Spleen (tissue), 13 donors: ENCODE measurements at places on chromosomes 11 and 22. TPM values are rescaled to one million over a fixed set of nuclear protein-coding genes. Genes with fewer than 3 reads are reported as not detected.

The SMARCB1 gene
- 84.6 TPM for total RNA-seq

The MIAT gene
- total RNA-seq, result 24.8 TPM

The TMPRSS5 gene
- total RNA-seq, result 0.61 TPM

The MAPK8IP2 gene
- total RNA-seq, result 0.65 TPM

The MMP13 gene
- total RNA-seq, result not detected

The CHCHD10 gene
- total RNA-seq, result 101 TPM

The GGTLC2 gene
- not detected for total RNA-seq

The PPP6R3 gene
- total RNA-seq, result 149 TPM

The HEPN1 gene
- total RNA-seq, result not detected

The KRTAP5-9 gene
- 0.40 TPM for total RNA-seq

The FAM180B gene
- total RNA-seq, result not detected

The EML3 gene
- 136 TPM for total RNA-seq

DNA sequence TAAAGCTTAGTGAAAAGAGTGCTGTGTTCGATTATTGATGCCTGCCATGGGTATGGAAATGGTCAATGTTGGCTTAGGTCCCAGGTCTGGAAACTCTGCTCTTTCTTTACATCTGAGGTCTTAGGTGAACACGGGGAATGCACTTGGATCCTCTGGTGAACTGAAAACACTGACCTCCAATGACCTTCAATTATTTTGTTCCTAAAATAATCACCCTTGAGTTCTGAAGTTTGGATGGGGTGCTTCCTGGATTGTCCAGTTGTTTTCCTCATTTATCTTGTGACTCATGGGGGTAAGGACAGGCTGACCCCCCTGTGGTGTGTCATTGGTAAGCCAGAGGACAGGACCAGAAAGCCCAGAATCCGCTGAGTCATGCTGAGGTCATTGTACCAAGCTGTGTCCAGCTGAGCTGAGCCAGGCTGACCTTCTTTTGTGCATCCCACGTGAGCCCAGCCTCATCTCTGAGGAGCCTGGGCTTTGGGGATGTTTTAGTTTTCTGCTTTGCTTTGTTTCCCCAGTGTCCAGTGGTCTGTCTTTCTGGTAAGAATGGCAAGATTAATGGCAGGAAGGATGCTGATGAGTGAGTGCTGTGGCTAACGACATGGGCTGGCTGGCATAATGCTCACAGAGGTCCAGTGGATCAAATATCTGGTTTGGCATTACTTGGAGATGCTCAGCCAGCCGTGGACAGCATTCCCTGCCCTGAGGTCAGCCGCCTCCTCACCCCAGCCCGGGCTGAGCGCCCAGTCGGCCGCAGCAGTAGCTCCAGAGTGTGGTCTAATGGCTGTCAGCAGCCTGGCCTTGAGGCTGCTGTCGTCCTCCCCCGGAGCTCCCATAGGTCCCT lies 35.6 kb downstream of the AMPD3 start:
- peak; percentile 76 for DNase-seq

GRCh38 chr11:117073539-117073938 lies 24.7 kb downstream of the SIK3 start:
- DNase-seq, result no peak

DNA sequence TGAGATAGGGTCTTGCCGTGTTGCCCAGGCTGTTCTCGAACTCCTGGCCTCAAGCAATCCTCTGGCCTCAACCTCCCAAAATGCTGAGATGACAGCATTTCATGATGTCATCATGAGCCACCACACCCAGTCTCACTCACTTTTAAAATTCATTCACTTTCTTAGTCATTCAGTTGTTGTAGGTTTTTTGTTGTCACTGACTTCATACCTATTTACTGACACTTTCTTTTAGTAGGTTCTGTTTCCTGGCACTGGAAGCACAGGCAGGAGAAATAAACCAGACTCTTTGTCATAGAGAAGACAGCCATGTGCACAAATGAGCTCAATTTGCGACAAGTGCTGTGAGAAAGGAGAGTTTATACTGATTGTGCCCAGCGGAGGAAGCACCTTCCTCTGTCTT lies 10.5 kb downstream of the ART5 start:
- no peak for DNase-seq

DNA sequence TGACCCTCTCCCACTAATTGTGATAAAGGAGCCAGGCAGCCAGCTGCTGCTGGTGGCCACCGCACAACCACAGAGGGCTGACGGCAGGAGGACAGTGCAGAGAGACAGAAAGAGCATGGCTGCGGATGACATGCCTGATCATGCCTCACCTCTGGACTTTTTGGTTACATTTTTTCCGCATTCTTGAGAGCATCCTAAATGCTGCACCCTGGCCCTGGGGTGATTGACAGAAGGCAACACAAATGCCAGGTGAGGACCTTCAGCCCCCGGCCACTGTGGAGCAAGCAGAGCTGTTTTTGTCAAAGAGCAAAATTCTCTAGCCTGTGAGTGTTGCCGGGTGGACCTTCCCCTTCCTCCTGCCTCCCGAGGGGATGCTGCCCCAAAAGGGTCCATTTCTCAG lies 78.5 kb downstream of the RPS6KA4 start:
- peak; percentile 43 for DNase-seq

GRCh38 chr11:24779791-24780190 lies 282.9 kb downstream of the LUZP2 start:
- no peak for DNase-seq

- no peak for DNase-seq
Observed at GRCh38 chr11:31997955-31998354, 92.9 kb upstream of the RCN1 start.

DNA sequence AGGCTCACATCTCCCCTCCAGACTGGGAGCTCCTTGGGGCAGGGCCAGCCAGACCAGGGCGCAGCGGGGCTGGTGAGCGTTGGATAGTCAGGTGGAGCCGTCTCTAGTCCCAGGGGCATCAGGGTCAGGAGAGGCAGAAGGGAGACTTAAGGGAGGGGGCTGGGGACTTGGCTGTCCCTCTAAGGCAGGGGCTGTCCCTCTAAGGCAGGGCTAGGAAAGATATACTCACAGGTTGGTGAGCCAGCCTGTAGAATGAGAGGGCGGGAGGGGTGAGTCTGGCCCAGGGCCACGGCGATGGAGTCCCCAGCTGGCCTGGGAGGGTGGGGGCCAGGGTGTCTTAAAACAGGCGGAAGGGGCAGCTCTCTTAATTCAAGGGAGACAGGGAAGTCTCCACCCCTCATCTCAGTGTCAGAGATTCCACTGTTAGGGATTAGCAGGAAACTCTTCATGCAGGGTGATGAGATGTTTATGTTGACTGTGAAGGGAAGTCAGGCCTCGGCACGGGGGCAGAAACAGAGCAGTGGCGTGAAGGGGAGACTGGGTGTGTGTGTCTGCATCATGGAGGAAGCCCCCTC lies 11.3 kb downstream of the P2RY2 start:
- peak; percentile 51 for DNase-seq

- DNase-seq, result peak; percentile 85
Observed at GRCh38 chr22:22684580-22685561, 40.5 kb downstream of the GGTLC2 start.

DNA sequence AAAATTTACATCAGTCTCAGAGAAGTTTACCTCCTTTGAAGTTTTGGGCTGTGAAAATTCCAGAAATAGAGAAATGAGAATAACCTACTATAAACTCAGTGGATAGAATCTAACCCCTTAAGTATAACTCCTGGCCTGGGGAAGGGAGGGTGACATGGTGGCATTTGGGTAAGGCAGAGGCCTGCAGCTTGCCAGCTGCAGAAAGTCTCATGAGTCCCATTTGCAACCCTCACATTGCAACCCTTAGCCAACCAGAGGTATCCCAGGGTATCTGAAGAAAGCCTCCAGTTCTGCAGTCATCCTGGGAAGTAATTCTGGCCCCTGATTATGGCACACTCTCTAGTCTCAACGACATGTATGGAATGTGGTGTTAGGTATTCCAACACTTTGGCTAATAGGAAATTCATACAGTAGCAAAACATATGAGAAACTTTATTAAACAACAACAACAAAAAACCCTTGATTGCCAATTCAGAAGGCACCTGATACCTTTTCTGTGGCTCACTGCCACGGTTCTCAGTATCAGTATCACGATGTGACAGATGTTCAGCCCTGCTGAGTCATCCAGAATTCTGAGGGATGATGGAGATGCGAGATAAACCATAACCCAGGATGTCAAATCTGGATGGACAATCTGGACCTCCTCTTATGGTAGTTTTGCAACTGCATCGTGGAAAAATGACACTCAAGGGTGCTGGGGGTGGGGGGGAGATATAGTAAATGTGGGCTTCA lies 743.4 kb downstream of the NELL1 start:
- no peak for DNase-seq

- DNase-seq, result no peak
Observed at GRCh38 chr11:69053546-69054396, 5.0 kb downstream of the TPCN2 start.

DNA sequence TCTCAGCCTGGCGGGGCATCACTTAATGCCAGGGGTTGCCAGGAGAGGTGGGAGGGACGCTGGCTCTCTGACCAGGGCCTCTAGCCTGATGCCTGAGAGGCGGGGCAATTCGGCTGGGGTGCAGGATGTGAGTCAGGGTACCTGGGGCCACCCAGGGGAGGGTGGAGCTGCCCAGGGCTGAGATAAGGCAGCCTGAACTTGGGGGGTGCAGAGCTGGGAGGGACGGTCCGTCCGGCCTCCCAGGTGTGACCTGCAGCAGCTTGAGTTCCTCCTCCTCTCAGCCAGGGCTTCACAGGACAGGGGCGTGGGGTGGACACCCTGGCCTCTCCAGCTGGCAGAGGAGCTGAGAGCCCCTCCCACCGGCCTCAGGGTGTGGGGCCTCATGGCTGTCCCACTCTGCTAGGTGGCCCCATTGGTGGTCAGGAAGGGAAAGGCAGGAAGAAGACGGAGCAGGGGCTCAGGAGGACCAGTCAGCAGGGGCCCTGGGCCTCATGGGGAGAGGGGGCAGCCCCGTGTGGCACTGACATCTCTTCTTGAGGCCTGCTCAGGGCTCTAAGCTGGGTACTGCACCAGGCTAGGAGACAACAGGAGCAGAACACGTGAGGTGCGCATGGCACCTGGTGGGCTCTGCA lies 942 bp upstream of the RPS6KA4 start:
- no peak for DNase-seq

DNA sequence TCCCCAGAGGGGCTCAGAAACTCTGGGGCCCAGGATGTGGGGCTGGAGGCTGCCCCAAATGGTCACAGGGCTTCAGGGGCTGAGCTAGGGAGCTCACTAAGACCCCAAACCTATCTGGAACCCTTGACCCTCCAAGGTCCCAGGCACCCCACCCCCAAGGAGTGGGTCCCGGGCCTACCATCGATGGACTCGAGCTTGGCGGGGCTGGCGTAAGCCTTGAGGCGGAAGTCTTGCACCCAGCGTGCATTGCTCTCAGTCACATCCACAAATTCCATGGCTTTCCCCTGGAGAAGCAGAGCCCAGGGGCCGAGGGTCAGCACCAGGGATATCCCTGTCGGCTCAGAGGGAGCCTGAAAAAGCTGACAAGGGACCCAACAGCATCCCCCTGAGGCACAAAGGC lies 3.5 kb downstream of the GATD1 start:
- DNase-seq, result no peak

DNA sequence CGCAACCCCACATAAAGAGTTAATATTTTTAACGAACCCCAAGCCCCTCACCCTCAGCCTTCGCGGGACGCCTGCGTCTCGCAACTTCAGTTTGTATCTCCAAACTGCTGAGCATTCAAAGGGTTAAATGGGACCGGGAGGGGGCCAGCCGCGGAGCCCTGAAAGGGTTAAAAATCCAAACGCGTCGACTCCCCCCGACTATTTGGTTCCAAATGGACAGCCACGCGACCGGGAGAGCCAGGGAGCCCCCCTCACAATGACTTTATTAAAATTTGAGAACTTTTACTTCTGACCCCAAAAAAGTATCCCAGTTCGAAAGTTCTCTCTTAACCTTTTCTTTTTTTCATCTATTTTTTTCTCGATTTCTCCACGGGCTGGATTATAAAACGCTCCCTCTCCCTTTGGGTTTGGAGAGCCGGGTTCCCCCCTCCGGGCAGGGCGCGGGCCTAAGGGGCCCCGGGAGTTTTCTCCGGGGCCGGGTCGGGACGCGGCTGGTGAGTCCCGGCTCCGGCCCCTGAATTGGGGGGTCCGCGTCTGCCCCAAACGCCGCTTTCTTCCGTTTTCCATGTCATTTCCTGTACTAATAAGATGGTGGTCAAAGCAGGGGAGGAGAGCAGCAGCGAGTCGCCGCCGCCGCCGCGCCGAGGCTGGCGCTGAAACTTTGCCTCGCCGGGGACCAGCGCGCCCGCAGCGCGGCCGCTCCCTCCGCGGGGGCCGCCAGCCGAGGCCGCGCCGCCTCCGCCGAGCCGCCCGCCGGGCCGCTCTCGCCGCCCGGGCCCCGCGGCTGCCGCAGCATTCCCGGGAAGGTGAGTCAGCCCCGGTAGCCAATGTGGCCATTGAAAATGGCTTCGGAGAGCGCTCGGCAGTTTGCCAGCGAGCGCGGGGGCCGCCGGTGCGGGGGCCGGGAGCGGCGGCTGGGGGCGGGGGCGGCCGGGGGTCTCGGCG lies at the start of gene PRDM11:
Gene PRDM11, plus strand, starts transcription at position 568 of the 945 bp plus-strand sequence. CDS start 35,128 bp downstream, outside the sequence.
- DNase-seq, result peak; percentile 86

DNA sequence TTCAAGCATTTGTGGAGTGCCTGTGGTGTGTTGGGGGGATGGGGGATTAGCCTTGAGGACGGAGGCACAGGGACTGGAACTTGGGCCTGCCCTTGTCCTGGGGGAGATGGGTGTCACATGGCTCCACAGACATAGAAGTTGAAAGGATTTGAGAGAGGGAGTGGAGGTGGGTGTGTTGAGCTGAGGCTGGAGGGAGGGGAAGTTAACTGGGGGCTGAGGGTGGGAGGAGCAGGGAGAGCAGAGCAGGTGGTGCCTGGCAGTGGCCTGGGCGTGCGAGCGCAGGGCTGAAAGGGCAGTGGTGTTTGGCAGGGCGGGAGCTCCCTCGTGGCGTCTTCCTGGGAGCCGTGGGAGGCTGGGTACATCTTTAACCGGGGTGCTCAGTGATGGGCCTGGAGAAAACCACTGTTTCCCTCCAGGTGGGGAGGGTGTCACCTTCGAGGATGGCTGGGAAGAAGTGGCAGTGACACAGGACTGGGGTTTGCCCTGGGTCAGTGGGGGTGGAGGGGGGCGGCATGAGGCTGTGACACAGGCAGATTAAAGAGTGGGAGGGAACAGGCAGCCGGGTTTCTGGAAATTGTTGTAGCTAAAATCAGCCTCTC lies 45.5 kb downstream of the AP2A2 start:
- DNase-seq, result no peak
